ENCODE measurements at places on chromosomes 16 and 17.
A peak's percentile ranks its signal among the peaks of the same experiment; 100 is the strongest.

- DNase-seq = no peak
These were observed 550 bp downstream of the EIF4A3 start for GRCh38 chr17:80146121-80147034.

GRCh38 chr17:77887464-77888241, 70.8 kb upstream of the TNRC6C start:
- peak; percentile 67 for DNase-seq

- DNase-seq = no peak
These were observed 143.8 kb downstream of the AXIN2 start for GRCh38 chr17:65417406-65418221.

GRCh38 chr17:32136856-32137255, 5.4 kb upstream of the RHOT1 start:
- no peak for DNase-seq

GRCh38 chr16:13552062-13552959, 367.6 kb upstream of the ERCC4 start:
- no peak for DNase-seq
